IMR-90 (cell line): ENCODE measurements at places on chromosomes 7 and 10.

GRCh38 chr10:11154333-11154732 is 136.7 kb downstream of the CELF2 start:
- H3K4me3 ChIP-seq, result no peak overlapping the region
- no peaks in the 10 kb centered on the region for H3K36me3 ChIP-seq
- H3K4me1 ChIP-seq, result peaks cover 2% of the 10 kb centered on the region; the same call in 1 of the 2 replicates
- H3K27me3 ChIP-seq, result no peaks in the 10 kb centered on the region

- H3K36me3 ChIP-seq, result no peaks in the 10 kb centered on the region
- peaks cover 60% of the 10 kb centered on the region for H3K27me3 ChIP-seq
- H3K4me1 ChIP-seq, result no peaks in the 10 kb centered on the region
- no peak overlapping the region for H3K27ac ChIP-seq
Observed at GRCh38 chr7:50853311-50853710, 70.6 kb upstream of the GRB10 start.

GRCh38 chr7:78649976-78650375 is 803.5 kb downstream of the MAGI2 start:
- H3K27me3 ChIP-seq, result no peaks in the 10 kb centered on the region
- no peak overlapping the region for H3K4me3 ChIP-seq
- H3K4me1 ChIP-seq, result no peaks in the 10 kb centered on the region
- no peak overlapping the region for H3K27ac ChIP-seq
- DNase-seq, result no peak

DNA sequence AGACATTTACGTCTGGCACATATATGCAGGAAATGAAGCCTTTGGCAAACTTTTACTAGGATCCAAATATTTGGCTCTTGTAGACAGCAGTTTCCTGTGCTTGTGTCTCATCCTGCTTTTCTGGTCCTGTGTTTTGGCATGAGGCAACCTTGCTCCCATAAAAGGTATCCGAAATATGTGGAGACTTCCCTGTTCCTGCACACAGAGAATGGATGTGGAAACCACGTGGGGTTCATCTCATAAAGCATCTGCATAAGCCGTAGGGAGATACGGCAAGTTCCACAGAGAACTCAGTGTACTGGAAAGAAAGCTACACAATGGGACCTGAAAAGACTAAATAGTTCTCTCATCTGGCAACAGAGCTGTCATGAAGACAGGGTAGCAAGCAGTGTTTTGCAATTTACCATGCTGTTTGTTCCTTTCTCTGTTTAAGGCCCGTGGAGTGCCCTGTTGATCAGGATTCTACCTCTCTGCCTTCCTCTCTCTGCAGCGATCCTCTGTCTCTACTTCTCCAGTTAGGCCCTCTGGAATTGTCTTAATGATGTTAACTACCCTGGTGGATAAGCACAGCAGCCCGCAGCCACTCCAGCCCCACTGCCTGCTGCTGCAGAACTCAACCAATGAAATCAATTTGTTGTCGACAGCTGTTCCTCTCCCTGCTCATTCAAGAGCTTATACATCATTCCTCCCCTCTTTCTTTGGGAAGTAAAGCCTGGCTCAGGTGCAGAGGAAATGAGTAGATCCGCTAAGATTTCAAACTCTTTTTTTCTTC is 293.6 kb downstream of the CSTF2T start:
- H3K36me3 ChIP-seq, result peaks cover 1% of the 10 kb centered on the region; the same call in 1 of the 2 replicates
- peaks cover 2% of the 10 kb centered on the region; the same call in 1 of the 2 replicates for H3K4me1 ChIP-seq
- peak; percentile 12 for DNase-seq
- H3K27ac ChIP-seq, result no peak overlapping the region
- no peak overlapping the region for H3K4me3 ChIP-seq

DNA sequence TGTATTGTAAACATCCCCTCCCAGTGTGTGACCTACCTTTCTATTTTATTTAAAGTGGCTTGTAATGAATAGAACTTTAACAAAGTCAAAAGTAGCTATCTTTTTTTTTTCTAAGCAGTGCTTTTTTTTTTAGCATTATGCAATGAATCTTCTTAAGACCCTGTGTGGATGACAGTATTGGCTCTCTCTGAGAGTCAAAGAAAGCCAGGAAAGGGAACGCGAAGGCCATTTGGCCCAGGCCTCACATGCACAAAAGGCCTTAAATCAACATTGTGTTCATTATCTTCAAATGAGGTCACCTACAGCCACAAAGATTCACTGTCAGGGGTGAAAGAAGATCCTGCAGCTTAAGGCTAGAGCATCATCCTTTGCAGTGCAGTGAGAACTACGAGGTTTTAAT is 721.5 kb downstream of the GRID1 start:
- no peaks in the 10 kb centered on the region for H3K36me3 ChIP-seq
- no peak overlapping the region for H3K4me3 ChIP-seq
- no peak overlapping the region for H3K27ac ChIP-seq

- no peaks in the 10 kb centered on the region for H3K36me3 ChIP-seq
- H3K27me3 ChIP-seq, result peaks cover 2% of the 10 kb centered on the region; the same call in 1 of the 2 replicates
- H3K4me3 ChIP-seq, result no peak overlapping the region
- no peak overlapping the region for H3K27ac ChIP-seq
- peak; percentile 11 for DNase-seq
Observed at GRCh38 chr10:32197423-32197822, 141.2 kb upstream of the KIF5B start.

DNA sequence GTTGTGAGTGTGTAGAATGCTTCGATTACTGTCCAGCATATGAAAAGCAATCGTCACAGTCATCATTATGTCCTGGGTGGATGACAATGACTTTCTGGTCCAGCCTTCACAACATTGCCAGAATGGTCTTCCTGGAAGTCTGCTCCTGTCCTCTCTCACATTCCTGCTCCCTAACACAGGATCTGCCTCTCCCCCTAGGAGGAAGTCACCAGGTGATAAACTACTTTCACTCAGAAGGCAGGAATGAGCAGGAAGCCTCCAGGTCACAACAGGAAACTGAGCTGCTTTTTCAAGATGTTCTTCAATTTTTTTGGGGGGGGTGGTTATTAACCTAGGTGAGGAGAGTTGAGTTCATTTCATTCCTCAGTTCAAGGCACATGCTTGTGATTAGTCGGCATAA is 13.6 kb upstream of the GPNMB start:
- no peak overlapping the region for H3K27ac ChIP-seq
- H3K36me3 ChIP-seq, result no peaks in the 10 kb centered on the region
- no peak overlapping the region for H3K4me3 ChIP-seq
- no peaks in the 10 kb centered on the region for H3K4me1 ChIP-seq

- H3K36me3 ChIP-seq, result no peaks in the 10 kb centered on the region
- no peaks in the 10 kb centered on the region for H3K4me1 ChIP-seq
- DNase-seq, result peak; percentile 45
- H3K27ac ChIP-seq, result no peak overlapping the region
- H3K27me3 ChIP-seq, result no peaks in the 10 kb centered on the region
Observed at GRCh38 chr7:16051561-16052255, 365.2 kb upstream of the MEOX2 start.

GRCh38 chr7:85620936-85621685 is 434.3 kb upstream of the SEMA3D start:
- H3K36me3 ChIP-seq, result no peaks in the 10 kb centered on the region
- H3K27ac ChIP-seq, result no peak overlapping the region
- H3K4me3 ChIP-seq, result no peak overlapping the region
- no peaks in the 10 kb centered on the region for H3K27me3 ChIP-seq

DNA sequence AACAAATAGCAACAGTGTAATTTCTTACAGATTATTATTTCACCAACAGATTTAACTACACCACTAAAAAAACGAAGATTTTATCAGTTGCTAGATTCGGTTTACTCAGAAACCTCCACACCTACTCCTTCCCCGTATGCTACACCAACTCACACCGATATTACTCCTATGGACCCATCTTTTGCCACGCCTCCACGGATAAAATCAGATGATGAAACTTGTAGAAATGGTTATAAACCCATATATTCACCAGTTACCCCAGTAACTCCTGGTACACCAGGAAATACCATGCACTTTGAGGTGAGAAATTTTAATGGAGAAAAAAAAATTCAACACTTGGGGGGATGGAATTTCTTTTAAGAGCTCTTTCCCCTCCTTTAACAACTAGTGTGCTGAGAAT is 92.5 kb downstream of the KMT2E start:
- H3K4me1 ChIP-seq, result peaks cover 3% of the 10 kb centered on the region
- no peak for DNase-seq
- no peaks in the 10 kb centered on the region for H3K27me3 ChIP-seq
- no peak overlapping the region for H3K27ac ChIP-seq

- H3K4me1 ChIP-seq, result peaks cover 28% of the 10 kb centered on the region
- no peak overlapping the region for H3K4me3 ChIP-seq
- 0 out of 2 replicates have a peak, but pooled peaks cover 3% of the 10 kb centered on the region for H3K36me3 ChIP-seq
- H3K27ac ChIP-seq, result no peak overlapping the region
Observed at GRCh38 chr7:74292757-74293576, 3.8 kb downstream of the CLIP2 start.

- peaks cover 1% of the 10 kb centered on the region; the same call in 1 of the 2 replicates for H3K4me1 ChIP-seq
- no peaks in the 10 kb centered on the region for H3K36me3 ChIP-seq
- H3K27ac ChIP-seq, result no peak overlapping the region
- peaks cover 28% of the 10 kb centered on the region for H3K27me3 ChIP-seq
- peak overlapping the region; percentile 55 for H3K4me3 ChIP-seq
Observed at GRCh38 chr7:27160546-27161213, 4.2 kb upstream of the HOXA7 start.

DNA sequence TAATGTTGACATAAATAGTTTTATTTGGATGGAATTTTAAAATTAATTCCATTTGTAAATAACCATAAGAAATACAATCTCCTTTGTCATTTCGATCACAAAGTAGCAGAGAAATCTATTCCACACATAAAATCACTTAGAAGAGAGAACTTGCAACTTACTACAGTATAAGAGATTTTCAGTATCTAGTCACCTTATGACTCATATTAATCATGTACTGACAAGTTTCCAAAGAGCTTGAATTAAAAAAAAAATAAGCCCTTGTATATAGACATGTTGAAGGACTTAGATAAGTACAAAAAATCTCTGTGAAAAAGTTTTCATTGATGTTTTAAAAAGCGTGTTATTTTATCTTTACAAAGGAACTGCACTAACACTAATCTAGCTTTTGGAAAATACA is 207.1 kb upstream of the ETV1 start:
- H3K4me3 ChIP-seq, result no peak overlapping the region
- no peaks in the 10 kb centered on the region for H3K27me3 ChIP-seq
- no peaks in the 10 kb centered on the region for H3K4me1 ChIP-seq
- H3K36me3 ChIP-seq, result no peaks in the 10 kb centered on the region

- H3K4me3 ChIP-seq, result peak overlapping the region; percentile 100
- peaks cover 16% of the 10 kb centered on the region for H3K4me1 ChIP-seq
- DNase-seq, result peak; percentile 35
- peak overlapping the region; percentile 98 for H3K27ac ChIP-seq
Observed at GRCh38 chr10:35335133-35336083, 901 bp upstream of the CCNY start.

DNA sequence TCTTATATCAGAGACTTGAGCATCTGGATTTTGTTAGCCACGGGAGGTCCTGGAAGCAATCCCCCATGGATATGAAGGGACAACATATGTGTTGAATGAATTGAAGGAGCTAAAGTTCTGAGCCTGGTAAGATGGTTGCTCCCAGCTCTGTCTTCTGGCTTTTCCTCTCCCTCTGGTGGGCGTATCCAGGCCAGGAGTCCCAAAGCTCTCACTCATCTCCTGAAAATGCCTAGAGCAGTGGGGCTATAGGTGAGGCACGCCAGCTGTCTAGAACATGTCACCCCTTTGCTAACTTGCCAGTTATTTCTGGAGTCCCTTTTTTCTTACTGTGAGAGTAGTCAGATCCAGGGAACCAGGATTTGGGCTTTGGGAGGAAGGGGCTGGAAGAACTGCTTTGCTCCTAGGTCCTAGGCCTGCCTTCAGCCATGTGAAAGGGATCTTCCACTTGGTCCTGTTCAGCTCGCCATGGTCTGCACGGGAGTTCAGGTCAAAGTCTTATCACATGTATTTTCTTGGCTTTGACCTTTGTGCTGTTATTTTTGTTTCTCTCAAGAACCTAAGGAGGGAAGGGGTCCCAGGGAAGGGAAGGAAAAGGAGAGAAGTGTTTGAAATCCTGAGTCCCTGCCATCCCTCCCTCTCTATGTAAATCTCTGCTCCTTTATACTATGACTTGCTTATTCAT is 73.6 kb downstream of the MINPP1 start:
- no peaks in the 10 kb centered on the region for H3K4me1 ChIP-seq
- H3K36me3 ChIP-seq, result no peaks in the 10 kb centered on the region
- H3K27ac ChIP-seq, result no peak overlapping the region
- no peak for DNase-seq
- H3K4me3 ChIP-seq, result no peak overlapping the region

- no peaks in the 10 kb centered on the region for H3K4me1 ChIP-seq
- no peak for DNase-seq
Observed at GRCh38 chr10:123885406-123886170, 6.0 kb downstream of the CPXM2 start.

DNA sequence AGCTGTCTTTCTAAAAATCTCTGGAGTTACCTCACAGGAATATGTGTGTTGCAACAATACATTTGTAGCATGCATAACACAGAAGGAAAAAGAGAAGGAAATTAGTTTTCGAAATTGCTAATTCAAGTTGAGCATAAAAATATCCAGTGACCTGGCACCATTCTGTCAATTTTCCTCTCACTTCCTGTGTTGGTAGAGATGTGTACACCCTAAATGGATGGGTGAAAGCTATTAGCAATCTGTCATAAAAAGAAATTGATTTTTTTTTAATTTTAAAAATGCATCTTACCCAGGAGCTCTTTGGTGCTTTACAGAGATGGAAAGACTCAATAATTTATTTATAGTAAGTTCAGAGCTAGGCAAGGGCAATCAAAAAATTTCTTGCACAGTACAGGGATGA is 333.3 kb upstream of the TMEM229A start:
- DNase-seq, result no peak
- no peaks in the 10 kb centered on the region for H3K36me3 ChIP-seq
- no peaks in the 10 kb centered on the region for H3K27me3 ChIP-seq
- no peaks in the 10 kb centered on the region for H3K4me1 ChIP-seq
- no peak overlapping the region for H3K4me3 ChIP-seq
- H3K27ac ChIP-seq, result no peak overlapping the region

DNA sequence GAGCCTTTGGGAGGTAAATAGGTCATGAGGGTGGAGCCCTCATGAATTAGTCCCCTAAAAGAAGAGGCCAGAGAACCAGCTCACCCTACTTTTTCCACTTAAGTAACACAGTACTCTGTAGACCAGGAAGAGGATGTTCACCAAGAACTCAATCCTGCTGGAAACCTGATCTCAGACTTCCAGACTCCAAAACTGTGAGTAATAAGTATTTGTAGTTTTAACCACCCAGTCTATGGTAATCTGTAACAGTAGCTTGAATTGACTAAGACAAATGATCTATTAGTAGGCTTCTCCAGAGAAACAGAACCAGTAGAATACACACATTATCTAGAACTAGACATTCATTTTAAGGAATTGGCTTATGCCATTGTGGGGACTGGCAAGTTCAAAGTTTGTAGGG is 51.5 kb downstream of the ANKMY2 start:
- no peak overlapping the region for H3K4me3 ChIP-seq
- H3K36me3 ChIP-seq, result peaks cover 1% of the 10 kb centered on the region; the same call in 1 of the 2 replicates
- peak; percentile 70 for DNase-seq
- no peak overlapping the region for H3K27ac ChIP-seq
- no peaks in the 10 kb centered on the region for H3K27me3 ChIP-seq
